ENCODE measurements at places on chromosomes 3 and 15.

DNA sequence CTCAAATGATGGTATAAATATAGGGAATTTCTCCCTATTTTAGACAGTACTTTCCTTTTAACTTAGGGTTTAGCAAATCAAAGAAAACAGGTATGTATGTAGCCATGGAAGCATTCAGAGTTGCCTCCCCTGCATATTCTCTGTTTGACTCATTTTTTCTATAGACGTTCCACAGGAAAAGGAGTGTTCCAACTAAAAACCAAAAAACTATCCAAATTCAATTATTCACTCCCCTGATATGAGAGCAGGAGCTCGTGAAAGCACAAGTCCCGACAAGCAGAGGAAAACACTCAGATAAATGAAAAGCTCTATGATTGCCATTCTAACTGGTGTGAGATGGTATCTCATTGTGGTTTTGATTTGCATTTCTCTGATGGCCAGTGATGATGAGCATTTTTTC lies 119.5 kb downstream of the FRMD5 start:
- no peak for DNase-seq

GRCh38 chr15:60969658-60970057 lies 259.4 kb downstream of the RORA start:
- no peak for DNase-seq

GRCh38 chr3:54137311-54137710 lies 15.0 kb downstream of the CACNA2D3 start:
- DNase-seq = no peak

DNA sequence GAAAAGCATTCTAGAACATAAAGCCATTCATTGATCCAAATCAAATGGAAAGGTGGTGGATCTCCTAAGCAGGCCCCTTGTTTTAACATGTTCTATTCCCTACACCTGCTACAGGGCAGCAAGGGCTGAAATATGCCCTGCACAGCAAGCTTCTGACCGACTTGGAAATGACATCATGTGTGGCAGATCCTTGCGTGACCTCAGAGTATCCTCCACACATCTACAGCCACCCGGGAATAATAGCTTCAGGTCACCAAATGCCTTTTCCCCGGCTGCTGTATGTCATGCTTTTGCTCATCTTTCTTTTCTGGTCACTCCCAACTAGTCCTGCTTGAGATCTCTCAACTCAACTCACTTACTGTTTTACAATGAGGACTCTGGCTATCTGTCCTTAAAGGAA lies 158.2 kb downstream of the ZNF385D start:
- no peak for DNase-seq

GRCh38 chr3:38581774-38582173 lies 67.7 kb downstream of the SCN5A start:
- no peak for DNase-seq

GRCh38 chr15:100714749-100715342 lies 112.5 kb downstream of the ASB7 start:
- no peak for DNase-seq

GRCh38 chr3:139906418-139906817 lies 28.6 kb upstream of the CLSTN2 start:
- DNase-seq = no peak

- DNase-seq = no peak
Measured at GRCh38 chr3:108598375-108598774, 8.9 kb downstream of the DZIP3 start.

GRCh38 chr3:103963599-103963998 lies 1403.1 kb upstream of the ALCAM start:
- DNase-seq = no peak

DNA sequence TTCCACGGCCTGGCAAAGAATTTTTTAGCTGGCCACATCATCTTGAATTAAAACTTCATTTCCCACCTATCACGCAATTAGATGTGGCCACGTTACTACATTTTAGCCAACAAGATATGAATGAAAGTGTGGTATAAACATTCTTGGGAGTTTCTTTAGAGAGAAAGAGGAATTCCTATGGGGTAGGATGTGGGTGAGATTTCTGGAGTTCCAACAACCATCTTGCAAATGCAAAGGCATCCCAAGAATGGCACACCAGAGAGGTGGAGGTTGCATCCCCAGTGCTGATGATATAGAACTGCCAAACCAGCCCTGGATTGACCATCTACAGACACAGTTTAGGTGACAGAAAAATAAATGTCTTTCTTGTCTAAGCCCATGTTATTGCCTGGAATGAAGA lies 66.3 kb upstream of the AKAP13 start:
- DNase-seq = no peak

- DNase-seq = no peak
Measured at GRCh38 chr15:68113273-68113672, 59.2 kb downstream of the PIAS1 start.

DNA sequence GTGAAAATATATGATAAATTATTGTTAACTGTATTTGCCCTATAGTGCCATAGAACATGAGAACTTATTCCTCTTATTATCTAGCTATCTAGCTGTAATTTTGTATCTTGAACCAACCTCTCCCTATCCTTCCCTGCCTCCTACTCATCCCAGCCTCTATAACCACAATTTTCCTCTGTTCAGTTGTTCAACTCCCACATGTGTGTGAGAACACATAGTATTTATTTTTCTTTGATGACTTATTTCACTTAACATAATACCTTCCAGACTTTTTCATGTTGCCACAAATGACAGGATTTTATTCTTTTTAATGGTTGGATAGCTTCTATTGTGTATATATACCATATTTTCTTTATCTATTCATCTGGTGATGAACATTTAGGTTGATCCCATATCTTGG lies 85.4 kb upstream of the SUCLG2 start:
- no peak for DNase-seq

- no peak for DNase-seq
Measured at GRCh38 chr15:59349680-59350420, 22.8 kb downstream of the MYO1E start.

DNA sequence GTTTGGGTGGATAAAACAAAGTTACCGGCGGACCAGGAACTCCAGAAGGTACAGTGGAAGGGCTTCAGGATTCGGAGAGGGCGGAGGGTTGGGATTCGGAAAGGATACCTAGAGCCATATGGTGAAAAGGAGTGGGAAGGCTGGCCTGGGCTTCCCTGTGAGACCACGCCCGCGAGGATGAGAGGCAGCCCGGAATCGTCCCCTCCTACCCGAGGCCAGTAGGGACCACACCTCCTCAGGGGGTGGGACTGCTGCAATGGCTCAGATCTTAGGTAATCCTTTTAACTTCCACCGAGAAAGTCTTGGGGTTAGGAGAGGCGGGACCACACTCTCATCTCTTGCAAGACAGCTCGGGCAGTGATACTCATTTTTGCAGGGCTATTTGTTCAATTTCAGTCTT lies 511.3 kb downstream of the OCA2 start:
- no peak for DNase-seq

DNA sequence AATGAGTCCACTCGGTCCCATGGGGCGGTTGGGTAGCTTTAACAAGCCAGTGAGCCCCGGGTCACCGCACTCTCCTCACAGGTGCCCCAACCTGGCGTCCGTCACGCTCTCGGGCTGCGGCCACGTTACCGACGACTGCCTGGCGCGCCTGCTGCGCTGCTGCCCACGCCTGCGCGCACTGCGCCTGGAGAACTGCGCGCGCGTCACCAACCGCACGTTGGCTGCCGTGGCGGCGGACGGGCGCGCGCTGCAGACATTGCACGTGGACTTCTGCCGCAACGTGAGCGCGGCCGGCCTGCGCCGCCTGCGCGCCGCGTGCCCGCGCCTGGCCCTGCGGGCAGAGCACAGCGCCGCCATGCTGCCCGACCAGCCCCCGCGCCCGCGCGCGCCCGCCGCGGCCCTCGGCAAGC lies 3.4 kb downstream of the FBXL22 start:
- DNase-seq = peak; percentile 89

DNA sequence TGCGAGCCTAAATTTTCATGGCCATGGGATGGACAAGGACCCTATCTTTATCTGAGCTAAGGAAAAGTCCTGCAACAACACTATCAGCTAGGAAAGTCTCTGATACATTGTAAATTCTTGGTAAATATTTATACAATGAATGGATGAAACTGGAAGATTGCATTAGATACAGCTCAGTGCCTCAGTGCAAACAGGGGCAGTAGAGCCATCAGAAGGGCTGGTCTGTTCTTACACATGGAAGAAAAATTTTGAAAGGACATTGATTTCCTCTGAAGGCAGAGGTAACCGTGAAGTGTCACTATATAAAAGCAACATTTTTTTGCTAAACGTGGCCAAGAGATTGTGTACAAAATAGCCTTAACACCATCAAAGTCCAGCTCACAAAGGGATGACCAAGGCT lies 153.2 kb upstream of the GADL1 start:
- no peak for DNase-seq

DNA sequence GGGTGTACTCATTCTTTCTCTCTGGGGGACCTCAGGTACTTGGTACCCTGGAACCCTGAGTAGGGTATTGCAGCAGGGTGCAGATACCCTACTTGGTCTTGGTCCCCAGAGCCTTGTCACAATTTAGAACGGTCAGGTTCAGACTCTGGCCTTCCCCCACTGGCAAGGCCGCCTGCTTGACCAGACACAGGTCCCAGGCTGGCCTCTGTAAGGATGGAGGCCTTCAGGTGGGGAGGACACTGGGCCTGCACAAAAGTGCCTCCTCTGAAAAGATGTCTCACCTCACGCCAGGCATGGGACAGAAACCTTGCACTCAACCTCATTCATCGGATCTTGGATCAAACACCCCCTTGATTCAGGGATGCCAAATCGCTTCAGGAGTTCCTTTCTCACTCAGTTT lies 158.4 kb downstream of the KLF13 start:
- DNase-seq = no peak

- DNase-seq = no peak
Measured at GRCh38 chr15:96416218-96416933, 85.9 kb downstream of the NR2F2 start.

GRCh38 chr15:62895905-62896316 lies 146.6 kb upstream of the TPM1 start:
- DNase-seq = no peak

DNA sequence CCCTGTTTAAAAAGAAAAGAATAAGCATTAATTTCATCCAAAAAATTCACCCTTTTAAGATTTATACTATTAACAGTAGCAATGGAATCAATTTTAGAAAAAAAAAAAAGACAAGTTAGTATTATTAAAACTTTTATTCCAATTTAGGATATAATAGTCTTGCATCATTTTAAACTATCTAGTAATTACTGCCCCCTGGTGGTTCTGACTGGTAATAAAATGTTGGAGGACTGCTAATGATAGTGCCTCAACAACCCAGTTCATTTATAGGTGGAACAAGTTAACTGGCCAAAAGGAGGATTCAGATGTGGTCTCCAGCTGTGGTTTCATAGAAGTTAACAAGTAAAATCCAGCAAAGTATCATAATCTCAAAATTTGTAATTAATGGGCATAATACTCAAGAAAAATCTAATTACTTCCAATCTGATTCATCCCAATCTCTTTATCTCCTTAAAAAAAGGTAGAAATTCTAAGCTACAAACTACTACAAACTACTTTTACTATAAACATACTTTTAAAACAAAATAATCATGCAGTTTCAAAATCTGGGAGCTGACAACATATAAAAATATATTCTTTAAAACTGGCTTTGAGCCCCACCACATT lies 30.7 kb upstream of the WDR49 start:
- DNase-seq = no peak

- DNase-seq = no peak
Measured at GRCh38 chr3:17322106-17322793, 420.2 kb downstream of the TBC1D5 start.

DNA sequence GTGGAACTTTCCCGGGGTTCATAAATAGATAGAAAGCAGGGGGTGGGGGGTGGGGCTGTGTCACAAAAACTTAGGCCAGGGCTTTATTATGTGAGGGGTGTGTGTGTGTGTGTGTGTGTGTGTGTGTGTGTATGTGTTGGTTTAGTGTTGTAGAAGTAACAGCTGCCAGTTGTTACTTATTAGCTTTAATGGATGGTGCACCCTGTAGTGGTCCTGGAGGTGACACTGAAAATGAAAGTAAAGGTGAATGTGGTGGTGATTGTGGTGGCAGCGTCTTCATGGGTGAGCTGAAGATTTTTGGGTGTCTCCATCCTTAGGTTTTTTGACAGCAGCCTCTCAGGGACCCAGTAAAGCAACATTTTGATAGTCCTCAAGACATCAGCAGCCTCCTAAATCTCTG lies 449.9 kb downstream of the PDCD6IP start:
- DNase-seq = no peak

GRCh38 chr15:101017093-101017754 lies 98.1 kb downstream of the LRRK1 start:
- DNase-seq = no peak

- DNase-seq = no peak
Measured at GRCh38 chr3:13452490-13453335, 27.4 kb upstream of the HDAC11 start.

DNA sequence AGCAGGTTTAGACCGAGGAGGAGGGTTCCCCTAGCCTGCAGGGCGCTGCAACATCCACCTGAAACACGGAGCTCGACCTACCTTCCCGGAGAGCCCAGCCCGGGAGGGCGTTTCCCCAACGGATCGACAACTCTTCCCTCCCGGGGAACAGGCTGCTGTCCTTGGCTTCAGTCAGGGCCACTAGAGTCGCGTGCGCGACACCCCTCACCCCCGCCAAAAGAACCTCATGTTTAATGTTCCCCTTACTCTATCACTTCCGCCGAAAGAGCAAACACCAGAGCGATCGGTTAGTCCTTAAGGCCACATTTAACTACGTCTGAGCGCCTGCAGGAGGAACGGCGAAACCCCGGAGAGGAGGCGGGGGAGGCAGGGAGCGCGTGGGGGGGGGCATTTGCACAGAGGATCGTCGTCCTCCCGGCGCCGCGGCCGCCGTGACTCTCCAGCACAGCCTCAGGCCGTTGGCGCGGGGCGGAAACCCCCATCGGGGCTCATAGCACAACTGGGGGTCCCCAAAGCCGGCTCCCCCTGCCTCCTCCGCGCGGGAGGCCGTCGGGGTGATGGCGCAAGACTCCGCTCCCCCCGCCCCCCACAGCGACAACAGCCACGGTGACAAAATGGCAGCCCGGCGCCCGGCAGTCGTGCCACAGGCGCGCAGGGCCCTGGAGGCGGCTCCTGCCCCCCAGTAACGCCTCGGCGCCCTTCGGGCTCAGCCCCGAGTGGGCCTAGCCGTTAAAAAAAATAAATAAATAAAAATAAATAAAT lies 3.2 kb downstream of the ANP32A start:
- peak; percentile 42 for DNase-seq

DNA sequence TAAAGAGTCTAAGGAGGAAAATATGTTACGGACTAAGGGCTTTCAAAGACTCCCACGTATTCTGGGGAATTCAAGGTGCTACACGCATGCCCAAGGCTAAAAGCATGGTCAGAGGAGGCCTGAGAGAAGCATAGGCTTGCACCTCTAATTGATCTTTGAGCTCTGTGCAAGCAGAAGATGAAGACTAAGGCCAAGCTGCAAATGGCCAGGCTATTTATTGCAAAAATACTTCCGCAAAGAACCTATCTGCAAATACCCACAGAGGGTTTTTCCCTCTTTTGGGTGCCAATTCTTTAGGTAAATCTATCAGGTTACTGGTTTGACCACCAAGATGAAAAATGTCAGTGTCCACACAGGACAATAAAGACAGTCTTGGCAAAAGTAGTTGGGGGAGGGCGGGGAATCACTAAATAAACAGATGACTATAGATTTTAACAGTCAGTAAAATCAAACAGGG lies 119.5 kb downstream of the STAG1 start:
- DNase-seq = no peak
